ENCODE measurements at places on chromosomes 6 and 20.

DNA sequence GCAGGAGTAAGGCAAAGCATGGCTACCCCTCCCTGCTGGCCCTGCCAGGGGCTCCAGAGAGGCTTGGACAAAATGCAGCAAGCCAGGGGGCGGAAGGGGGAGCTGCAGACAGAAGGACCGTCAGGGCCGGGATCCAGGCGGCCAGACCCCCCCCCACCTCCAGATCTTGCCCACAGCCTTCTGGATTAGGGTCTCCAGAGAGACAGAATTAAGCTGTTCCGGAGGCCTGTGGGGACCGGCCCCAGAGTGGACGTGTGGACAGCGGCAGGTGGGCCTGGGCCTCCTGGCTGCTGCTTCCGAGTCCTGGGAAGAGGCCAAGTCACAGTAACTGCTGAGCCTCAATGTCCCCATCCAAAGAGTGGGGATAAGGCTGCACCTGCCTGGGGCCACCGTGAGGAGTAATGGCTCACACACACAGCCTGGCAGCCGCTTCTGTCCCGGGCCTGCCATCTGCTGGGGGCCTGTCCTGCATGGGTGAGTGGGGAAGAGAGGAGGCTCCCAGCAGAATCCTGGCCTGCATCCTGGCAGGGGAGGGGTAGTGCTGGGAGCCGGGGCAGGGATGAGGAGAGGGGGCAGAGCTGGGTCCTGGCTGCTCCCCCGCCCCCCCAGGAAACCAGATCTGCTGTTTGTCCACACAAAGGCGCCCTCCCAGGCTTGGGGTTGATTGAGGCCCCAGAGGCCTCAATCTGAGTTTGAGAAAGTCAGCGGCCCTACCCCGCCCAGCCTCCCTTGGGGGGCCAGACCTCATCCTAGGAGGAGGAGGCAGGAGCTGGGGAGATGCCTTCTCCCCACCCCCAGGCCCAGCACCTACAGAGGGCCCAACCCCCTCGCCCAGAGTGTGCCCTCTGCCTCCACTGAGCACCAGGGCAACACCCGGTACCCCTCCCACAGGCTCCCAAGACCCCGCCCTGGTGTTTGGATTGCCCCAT is 3.9 kb downstream of the LAMA5 start:
- no peak for DNase-seq

DNA sequence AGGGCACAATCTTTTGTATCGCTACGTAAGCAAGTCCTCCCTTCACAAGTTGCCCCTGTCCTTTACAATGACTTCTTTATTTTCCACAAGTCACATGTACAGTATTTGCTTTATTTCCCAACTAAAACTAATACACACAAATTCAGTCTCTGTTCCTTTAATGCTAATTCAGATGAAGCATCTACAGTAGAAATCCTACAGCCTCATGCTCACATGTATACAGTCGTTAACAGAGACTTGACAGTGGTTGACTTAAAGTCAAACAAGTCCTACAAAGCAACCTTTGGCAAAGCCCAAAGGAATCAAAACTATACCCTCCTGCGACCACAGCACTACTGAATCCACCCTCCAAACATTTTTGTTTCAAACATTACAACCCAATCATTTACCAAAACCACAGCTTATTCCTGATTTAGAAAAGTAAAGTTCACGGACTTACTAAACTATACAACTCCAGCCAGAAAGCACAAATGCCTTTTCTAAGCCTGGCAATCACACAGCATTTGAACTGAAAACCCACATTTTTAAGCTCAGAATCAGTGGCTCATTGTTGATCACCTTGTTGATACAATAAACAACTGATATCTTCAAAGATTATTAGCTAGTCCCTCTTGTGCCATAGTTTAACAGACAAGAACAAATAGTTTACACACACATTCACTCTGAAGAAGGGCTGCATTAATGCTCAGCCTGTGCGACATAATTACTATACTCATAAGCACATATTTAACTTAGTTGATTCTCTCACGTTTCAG is 70.9 kb upstream of the NHSL1 start:
- no peak for DNase-seq

GRCh38 chr20:34066476-34067090 is 45.5 kb downstream of the EIF2S2 start:
- DNase-seq, result no peak

DNA sequence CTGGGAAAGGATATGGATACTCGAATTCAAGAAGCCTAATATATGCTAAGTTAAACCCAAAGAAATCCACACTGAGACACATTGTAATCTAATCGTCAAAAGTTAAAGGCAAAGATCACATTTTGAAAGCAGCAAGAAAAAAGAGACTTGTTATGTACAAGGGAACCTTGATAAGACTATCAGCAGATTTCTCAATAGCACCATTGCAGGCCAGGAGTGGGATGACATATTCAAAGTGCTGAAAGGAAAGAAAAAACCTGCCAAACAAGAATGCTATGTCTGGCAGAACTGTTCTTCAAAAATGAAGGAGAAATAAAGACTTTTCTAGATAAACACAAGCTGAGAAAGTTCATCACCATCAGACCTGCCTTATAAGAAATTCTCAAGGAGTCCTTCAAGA is 75.2 kb downstream of the COL21A1 start:
- no peak for DNase-seq

DNA sequence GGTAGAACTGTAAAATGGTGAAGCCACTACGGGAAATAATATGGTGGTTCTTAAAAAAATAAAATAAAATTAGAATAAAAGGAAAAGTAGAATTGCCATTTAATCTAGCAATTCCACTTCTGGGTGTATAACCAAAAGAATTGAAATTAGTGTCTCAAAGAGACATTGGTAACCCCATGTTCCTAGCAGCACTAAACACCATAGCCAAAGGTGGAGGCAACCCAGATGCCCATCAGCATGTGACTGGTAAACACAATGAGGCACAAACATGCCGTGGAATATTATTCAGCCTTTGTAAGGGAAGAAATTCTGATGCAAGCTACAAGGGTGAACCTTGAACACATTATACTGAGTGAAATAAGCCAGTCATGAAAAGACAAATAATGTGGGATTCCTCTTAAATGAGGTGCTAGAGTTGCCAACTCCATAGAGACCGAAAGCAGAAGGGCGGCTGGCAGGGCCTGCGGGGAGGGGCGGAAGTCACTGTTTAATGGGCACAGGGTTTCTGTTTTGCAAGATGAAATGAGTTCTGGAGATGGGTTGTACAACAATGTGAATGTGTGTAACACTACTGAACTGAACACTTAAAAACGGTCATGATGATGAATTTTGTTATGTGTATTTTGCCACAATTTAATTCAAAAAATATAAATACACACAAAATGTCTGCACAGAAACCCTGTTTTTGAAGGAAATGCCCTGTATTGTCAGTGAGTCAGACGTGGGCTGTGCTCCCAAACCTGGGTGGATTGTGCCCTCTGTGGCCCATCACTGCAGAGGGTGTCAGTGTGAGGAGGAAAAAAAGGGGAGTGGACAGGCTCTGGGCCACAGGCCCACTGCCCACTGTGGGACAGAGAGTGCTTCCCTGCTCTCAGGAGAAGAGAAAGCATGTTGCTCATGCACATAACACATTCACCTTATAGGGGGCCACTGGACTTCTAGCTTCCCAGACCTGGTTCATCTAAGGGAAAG is 49.6 kb upstream of the CD93 start:
- DNase-seq, result no peak

DNA sequence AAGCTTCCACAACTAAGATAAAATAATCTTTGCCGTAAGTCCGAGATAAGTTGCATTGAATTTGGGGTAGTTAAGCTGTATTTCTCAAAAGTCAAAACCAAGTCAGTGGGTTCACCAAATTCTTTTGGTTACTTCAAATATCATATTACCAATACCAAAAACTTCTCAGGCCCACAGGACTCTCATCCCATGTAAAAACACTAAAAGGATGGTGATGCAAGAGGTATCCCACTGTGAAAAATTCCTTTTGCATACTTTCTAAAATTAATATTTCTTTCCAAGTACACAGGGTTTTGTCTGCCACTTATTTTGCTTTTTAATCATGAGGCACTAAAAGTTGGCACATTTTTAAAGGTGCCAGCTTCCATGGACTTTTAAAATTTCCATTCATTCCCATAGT is 151.3 kb downstream of the GJA10 start:
- DNase-seq, result no peak

DNA sequence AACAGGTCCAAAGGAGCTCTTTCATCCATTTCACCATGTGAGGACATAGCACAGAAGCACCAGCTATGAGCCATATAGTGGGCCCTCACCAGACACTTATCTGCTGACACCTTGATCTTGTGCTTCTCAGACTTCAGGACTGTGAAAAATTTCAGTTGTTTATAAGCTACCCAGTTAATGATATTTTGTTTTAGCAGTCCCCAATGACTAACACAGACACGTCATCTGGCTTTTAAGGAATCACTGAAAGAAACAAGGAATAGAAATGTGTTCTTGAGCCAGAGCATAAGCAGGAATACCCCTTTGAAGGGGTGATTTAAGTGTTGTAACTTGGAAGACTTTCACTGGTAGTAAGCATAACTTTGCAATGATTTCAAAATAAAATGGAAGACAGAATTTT is 214.7 kb upstream of the PTCHD4 start:
- no peak for DNase-seq

DNA sequence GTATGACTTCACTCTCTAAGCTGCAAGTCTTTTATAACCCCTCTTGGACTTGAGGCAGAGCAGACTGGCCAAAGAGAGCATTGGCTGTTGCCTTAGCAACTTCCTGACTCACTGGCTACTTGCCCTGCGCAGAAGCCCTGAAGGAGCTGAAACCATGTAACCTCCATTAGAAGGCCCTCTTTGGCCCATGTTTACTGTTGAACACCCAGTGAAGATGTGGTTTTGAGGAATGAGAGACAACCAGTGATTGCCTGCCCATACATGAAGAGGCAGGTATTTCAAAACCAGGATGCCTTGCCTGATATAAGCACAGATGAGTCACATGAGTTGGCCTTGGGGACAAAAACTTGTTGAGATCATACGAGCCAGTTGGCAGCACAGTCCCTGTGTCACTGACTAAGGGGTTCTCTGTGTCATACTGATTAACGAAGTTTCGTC is 182.5 kb downstream of the EDN1 start:
- no peak for DNase-seq

- DNase-seq, result no peak
These were observed 536.9 kb downstream of the HACE1 start for GRCh38 chr6:104322841-104323240.

DNA sequence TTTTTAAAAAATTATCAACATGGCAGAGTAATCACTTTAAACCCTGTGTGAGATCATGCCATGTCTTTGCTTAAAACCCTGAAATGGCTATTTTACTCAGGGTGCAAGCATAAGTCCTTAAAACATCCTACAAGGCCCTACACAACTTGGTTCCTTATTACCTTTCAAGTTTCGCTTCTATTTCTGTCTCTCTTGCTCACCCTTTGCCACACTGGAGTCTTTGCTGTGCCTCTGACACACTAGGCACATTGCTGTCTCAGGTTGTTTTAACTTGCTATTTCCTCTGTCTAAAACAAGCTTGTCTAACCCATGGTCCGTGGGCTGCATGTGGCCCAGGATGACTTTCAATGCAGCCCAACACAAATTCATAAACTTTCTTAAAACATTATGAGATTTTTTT is 55.6 kb downstream of the KIAA0408 start:
- DNase-seq, result no peak

DNA sequence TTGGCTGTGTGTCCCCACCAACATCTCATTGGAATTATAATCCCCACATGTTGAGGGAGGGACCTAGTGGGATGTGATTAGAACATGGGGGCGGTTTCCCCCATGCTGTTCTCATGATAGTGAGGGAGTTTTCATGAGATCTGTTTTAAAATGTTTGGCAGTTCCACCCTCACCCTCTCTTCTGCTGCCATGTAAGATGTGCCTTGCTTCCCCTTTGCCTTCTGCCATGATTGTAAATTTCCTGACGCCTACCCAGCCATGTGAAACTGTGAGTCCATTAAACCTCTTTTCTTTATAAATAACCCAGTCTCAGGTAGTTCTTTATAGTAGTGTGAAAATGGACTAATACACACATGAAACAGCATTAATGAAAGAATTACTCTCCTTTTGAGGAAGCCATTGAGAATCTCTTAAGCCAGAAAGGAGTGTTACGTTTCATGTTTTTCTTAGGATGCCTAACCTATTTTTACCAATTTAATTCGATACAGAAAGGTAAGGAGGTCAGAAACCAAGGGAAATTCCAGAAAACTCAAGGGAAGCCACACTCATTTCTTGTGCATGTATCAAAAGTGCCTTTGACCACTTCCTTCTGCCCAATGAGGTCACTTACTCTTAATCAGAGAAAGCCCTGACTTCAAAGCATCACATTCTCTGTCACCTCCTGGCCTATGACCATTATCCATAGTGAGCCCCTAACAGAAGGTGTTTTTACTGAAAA is 24.7 kb upstream of the HINT3 start:
- DNase-seq, result no peak

DNA sequence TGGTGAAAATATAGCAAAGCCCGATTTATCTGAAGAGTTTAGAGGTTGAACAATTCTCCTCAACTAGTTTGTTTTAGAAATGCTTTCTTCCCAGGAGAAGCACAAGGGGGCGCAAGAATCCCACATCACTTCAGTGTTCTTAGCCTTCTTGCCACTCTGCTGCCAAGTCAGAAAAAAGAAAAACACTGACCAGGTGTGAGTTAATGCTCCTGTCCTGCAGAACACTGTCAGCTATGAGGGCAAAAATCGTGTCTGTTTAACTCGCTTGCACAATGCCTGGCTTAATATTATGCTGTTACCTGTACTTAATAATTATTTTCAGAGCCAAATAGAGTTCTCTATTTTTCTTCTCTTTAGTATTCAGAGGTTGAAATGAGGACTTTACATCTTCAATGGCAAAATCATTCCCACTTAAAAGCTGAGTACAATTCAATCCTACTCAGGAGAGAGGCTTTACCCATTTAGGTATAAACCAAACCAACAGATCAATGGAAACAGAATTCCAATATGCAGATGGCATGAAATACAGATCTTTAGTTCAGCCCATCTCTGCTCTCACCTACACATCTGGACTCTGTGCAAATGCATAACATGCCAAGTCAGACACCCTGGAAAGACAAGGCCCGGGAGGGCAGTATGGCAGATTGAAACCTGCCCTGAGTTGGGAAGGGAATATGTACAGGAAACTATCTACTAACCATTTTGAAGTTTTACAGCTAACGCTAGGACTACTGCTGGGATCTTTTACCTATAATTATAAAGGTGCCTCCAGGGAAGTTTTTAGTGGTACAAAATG is 71.4 kb upstream of the TULP1 start:
- DNase-seq, result peak; percentile 50

- DNase-seq, result no peak
These were observed 253.2 kb downstream of the UST start for GRCh38 chr6:148999929-149000468.

- DNase-seq, result no peak
These were observed 33.3 kb upstream of the ZBP1 start for GRCh38 chr20:57653546-57653900.

GRCh38 chr6:12348530-12349511 is 58.7 kb downstream of the EDN1 start:
- no peak for DNase-seq

DNA sequence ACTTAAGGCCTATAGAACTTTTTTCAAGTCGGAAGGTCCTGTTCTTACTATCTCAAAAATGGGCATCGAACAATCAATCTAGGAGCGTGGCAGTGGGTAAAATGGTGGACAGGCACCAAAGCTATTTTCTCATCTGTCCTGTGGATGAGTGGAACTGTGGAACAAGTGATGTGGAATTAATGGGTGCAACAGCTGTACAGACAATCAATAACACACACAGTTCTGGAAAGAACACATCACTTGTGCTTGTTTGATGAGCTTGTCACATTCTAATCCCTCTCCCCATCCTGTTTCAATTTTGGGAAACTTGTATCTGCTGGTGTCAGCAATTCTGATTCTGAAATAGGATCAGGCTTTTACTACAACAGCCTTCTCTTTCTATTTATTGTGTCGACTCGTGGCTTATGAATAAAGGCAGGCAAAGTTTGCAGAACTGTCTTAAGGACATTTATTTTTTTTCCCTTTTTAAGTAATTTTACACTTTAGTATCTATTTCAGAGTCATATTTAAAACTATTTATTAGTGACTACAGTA is 11.5 kb downstream of the RBM24 start:
- DNase-seq, result no peak

Measured in NCI-H2081 treated with DMSO at 0.1 percent for 48 hours (cell line).